ENCODE measurements at places on chromosomes 7 and 10.
A peak's percentile ranks its signal among the peaks of the same experiment; 100 is the strongest.

DNA sequence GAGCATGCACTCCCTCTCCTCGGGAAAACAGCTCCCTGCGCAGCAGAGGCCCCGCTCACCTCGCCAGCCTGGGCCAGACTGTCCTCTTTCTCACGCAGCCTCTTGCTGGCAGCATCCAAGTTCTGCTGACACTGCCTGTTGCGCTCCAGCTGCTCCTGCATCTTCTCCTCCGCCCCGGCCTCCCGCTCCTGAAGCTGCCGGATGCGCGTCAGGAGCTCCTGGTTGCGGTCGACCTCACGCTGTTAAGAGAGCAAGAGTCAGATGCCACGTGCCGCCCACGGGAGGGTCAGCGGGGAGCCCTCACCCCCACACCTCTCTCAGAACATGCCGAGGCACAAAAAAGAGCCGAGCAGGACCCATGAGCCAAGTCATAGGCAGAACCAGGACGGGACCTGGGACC, 10.2 kb downstream of the MAD1L1 start:
- no peak for ATAC-seq

DNA sequence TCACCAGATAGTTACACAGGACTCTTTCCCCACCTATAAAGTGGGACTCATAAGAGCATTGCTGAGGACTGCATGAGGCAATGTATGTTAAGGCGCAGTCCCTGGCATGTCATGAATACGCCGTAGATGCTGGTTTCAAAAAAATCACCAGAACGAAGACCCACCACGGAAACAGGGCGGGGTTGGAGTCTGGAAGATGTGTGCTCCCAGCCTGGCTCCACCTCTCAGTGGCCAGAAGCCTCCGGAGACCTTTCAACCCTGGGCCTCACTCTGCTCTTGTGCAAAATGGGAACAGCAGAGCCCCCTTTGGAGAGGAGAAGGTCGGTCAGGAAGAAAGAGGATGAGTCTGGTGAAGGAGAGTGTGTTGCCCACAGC, 12.4 kb upstream of the ZMIZ1 start:
- ATAC-seq, result no peak

GRCh38 chr7:20503278-20503950, 112.1 kb upstream of the ABCB5 start:
- no peak for ATAC-seq

GRCh38 chr10:71868192-71868697, 17.2 kb upstream of the PSAP start:
- peak; percentile 86 for ATAC-seq
